AG20443 (cell line): ENCODE measurements at places on chromosomes 1 and 21.

- DNase-seq = peak; percentile 88
Measured at GRCh38 chr1:21289700-21290545, at the start of gene ECE1. Gene ECE1 (minus strand): TSS chr1:21290463. CDS start chr1:21290414, 49 bp downstream.

DNA sequence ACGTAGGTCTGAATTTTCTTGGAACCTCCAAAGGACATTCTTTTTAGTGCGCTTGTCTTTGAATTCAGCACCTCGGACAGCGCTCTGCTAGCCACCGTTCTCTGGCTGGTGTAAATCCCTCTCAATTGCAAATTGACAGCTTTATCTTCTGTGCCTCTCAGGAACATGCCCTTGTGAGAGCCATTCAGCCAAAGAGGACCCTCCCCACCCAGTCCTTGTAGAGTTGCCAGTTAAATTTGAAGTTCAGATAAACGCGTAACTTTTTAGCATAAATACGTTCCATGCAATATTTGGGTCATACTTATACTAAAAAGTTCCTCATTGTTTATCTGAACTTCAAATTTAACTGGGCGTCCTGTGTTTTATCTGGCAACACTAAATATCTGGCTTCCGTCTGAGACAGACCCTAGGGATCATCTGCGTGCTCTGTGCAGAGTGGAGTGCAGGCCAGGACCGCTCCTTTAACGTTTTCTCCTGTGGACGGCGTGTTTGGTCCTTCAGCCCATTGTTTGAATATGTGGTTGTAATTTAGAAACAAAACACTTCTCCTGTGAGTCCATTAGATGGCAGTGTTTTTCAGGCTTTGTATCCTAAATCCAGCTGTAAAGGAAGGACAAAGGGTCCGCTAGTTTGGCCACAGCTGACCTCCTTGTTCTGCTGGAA, 7.0 kb downstream of the KCNAB2 start:
- peak; percentile 76 for DNase-seq

DNA sequence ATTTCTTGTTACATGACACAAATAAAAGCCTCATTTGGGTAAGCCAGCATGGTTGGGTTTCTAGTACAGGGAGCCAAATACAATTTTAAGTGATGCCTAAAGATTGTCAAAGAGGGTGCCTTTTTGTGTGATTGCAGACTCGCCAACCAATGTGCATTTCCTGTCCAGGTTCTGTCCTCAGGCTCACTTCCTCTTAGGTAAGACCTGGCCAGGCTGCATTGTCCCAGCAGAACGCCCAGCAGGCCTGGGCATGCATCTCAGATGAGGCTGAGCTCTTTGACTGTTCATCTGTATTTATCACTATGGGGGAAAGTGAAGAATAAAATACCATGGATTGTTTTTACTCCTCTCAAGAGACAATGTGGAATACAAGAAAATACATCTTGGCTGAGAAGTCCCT, 49.7 kb downstream of the KCNC4 start:
- no peak for DNase-seq

- DNase-seq = peak; percentile 21
Measured at GRCh38 chr1:93874025-93874651, 4.9 kb downstream of the DNTTIP2 start.

DNA sequence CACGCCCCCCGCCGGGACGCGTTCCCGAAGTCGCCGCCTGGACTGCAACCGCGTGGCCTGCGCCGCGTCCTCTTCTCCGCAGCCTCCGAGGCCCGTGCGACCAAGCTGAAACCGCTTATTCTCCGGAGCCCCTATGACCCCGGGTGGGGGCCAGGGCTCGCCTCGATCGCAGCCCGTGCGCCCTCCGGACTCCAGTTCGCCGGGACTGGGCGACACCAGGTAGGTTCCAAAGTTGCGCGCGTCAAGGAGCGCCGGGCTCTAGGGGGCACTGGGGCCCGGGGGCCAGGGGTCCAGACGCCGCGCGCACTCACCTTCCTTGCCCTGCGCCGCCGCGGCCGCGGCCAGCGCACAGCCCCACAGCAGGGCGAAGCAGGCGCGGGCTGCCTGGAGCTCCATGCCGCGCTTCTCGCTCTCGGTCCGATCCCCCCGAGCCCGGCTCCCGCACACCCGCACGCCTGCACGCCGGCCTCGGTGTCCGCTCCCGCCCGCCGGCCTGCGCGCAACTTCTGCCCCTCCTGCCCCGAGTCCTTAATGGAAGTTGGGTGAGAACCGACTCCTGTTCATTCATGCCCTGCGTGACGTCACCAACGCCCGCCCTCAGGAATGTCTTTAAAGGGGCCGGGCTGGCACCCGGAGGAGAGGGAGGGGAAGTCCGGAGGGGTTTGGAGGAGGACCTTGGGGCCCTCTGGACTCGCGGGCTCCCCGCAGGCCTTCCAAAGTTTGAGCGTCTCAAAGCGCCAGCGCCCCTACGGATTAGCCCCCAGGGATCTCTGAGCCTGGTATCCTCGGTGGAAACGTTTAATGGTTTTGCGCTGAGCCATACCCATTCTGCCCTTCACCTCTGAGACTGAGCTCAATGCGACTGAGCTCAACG, at the start of gene EPHA2:
Gene EPHA2, minus strand, starts transcription at position 533 of the 874 bp plus-strand sequence. Its CDS starts 137 bp downstream, at position 396.
- DNase-seq = peak; percentile 85

- DNase-seq = no peak
Measured at GRCh38 chr21:34779860-34780259, 111.1 kb downstream of the CLIC6 start.

DNA sequence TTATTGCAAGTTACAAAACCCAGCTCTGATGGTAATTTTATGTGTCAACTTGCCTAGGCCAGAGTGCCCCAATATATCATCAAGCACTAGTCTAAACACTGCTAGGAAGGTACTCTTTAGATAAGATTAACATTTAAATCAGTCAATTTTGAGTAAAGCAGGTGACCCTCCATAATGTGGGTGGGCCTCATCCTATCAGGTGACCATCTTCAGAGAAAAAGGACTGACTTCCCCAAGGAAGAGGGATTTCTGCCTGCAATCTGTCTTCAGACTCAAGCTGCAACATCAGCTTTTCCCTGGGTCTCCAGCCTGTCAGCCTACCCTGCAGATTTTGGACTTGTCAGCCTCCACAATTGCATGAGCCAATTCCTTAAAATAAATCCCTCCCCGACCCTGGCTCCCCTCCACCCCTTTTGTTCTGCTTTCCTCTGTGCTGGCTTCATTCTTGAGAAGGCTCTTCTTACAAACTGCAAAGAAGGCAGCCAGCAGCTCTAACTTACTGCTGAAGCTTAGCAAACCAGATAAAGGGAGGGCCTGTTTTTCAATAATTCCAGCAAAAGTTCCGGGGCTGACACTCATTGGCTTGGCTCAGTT, 56.4 kb upstream of the RUNX3 start:
- DNase-seq = no peak

DNA sequence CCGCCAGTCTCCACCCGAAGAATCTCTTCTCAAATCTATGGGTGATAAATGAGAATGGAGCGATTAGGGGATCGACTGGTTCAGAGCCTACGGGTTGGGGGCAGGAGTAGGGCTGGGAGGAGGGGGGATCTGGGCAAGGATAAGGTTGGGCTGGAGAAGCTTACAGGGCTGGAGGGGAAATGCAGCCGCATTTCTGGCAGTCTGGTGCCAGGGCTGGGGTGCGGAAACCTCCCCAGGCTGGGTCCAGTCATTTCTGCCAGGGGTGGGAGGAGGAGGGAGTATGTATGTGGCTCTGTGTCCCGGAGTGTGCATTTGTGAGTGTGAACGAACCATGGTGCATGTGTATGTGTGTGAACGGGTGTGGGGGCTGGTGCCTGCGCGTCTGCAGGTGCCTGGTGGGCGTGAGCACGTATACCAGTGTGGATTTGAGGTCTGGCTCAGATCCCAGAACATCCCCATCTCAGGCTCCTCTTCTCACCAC, 10.2 kb downstream of the C1orf216 start:
- peak; percentile 32 for DNase-seq

DNA sequence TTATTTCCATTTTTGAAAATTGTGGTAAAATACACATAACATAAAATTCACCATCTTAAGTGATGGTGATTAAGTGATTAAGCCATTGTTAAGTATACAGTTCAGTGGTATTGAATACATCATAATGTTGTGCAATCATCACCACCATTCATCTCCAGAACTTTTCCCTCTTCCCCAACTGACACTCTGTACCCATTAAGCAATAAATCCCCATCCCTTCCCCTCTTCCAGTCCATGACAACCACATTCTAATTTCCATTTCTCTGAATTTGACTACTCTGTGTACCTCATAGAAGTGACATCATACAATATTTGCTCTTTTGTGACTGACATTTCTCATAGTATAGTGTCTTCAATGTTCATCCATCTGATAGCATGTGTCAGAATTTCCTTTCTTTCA, 124.8 kb downstream of the DISC1 start:
- DNase-seq = no peak

- DNase-seq = peak; percentile 88
Measured at GRCh38 chr1:11918799-11919519, 7.3 kb downstream of the KIAA2013 start.

DNA sequence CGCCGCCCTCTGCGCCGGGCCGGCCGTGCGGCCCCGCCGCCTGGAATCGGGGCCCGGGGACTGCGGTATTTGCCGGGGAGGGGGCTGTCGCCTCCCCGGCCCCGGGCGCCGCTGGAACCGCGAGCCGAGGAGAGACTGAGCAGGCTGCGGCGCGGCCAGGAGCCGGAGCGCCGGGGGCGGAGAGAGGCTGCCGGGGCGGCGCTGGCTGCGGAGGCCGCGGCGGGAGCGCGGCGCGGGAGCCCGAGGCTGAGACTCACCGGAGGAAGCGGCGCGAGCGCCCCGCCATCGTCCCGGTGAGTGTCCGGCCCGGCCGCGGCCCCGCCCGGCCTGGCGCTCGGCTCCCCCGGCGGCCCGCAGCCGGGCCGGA, 746 bp downstream of the DYRK1A start:
- no peak for DNase-seq

DNA sequence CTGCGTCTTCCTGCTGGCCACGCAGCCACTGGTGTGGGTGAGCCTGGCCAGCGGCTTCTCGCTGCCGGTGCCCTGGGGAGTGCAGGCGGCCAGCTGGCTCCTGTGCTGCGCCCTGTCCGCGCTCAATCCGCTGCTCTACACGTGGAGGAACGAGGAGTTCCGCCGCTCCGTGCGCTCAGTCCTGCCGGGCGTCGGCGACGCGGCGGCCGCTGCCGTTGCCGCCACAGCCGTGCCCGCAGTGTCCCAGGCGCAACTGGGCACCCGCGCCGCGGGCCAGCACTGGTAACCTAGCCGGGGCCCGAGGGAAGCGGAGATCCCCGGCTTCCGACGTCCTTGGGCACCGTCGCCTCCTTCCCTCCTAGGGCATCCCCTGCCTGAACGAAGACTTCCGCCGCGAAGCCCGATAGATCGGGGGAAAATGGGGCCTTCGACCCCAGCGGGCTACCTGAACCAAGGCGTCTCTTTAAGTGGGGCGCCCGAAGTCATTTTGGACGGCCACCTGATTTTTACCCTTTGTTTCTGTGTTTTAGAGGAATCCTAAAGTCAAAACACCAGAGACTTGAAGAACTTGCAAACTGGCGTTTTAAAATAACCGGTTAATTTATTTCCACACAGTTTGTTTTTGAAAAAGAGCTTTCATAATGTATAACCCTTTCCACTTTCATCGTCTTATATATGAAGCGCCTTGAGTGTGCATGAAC, 2.0 kb downstream of the GPR88 start:
- peak; percentile 56 for DNase-seq

DNA sequence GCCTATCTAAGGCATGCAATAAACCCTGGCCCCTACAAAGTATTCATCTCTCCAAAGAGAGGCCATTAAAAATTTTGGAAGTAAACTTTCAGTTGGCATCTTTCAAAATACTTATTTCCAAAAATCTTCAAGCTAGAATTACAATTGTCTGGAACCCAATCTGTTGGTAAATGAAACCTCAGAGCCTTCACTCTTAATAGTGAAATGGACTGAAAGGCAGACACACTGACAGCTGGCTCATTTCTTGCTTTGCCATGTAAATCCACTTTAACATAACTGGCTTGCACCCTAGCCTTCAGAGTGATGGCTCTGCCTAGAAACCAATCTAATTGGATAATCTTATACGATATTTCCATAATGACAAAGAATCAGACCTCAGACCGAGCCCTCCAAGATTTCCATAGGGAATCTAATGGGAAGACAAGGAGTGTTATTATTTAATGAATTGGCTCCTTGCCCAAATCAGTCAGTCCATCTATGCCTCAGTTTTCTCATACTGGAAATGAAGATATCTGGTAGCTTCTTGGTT, 9.2 kb upstream of the PALMD start:
- DNase-seq = no peak

- DNase-seq = no peak
Measured at GRCh38 chr1:32266921-32267591, 16.0 kb downstream of the LCK start.

- DNase-seq = no peak
Measured at GRCh38 chr1:230459465-230459864, 33.3 kb upstream of the PGBD5 start.

- no peak for DNase-seq
Measured at GRCh38 chr1:22259551-22260282, 116.8 kb upstream of the WNT4 start.

- DNase-seq = no peak
Measured at GRCh38 chr1:162992945-162993344, 76.2 kb upstream of the RGS4 start.

DNA sequence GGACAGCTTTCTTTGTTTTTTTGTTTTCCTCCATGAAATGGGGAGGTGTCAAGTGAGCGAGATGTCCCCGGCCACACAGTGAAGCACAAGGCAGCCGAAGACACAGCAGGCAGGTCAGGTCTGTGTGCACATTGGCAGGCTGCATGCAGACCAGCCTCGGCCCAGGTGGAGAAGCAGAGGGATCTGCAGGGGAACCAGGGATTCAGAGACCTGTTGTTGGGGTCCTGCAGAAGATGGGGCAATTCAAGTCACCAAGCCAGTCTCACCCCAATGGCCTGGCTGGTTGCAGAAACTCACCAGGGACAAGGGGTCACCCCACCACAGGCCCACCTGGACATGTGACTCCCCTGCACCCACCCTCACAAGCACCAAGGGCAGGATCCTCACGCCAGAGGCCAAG, 4.0 kb upstream of the ABCG1 start:
- DNase-seq = no peak

- no peak for DNase-seq
Measured at GRCh38 chr1:1072849-1073742, 1.0 kb downstream of the RNF223 start.

- no peak for DNase-seq
Measured at GRCh38 chr21:25556091-25556490, 51.2 kb downstream of the MRPL39 start.

DNA sequence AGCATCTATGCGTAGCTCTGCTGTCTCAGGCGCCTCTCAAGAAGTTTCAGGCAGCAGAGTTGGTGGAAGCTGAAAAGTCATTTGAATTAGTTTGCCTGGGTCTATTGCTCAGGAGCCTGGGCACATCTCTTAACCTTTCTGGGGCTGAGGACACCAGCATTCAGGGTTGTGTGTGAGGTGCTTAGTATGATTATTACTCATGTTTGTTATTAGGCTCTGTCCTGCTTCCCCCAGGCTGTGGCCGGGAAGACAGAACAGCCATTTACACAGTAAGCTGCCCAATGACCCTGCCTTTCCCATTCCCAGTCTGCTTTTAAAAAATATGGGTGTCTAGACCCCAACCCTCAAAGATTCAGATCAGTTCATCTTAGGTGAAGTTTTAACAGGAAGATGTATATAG, 53.9 kb upstream of the CACNA1E start:
- DNase-seq = no peak

GRCh38 chr1:235931171-235931738, 64.5 kb upstream of the LYST start:
- DNase-seq = no peak
